ENCODE measurements at places on chromosomes 6 and 20. TPM values are rescaled to one million over a fixed set of nuclear protein-coding genes. Genes with fewer than 3 reads are reported as not detected.

Gene MYCT1
- total RNA-seq: 7.9 TPM

Gene NDUFAF4
- 86.9 TPM for total RNA-seq

Gene POU5F1
- total RNA-seq: 0.34 TPM

Gene SOBP
- 19.3 TPM for total RNA-seq

Gene FAM83B
- 13.3 TPM for total RNA-seq

Gene HLA-DOA
- 2.3 TPM for total RNA-seq

Gene ATF6B
- 38.6 TPM for total RNA-seq

Gene NFATC2
- 8.3 TPM for total RNA-seq

Gene ZNF334
- total RNA-seq: 3.2 TPM
